ENCODE measurements at places on chromosomes 2 and 18.

- DNase-seq = no peak
Measured at GRCh38 chr2:7773362-7774360, 856.4 kb downstream of the RNF144A start.

DNA sequence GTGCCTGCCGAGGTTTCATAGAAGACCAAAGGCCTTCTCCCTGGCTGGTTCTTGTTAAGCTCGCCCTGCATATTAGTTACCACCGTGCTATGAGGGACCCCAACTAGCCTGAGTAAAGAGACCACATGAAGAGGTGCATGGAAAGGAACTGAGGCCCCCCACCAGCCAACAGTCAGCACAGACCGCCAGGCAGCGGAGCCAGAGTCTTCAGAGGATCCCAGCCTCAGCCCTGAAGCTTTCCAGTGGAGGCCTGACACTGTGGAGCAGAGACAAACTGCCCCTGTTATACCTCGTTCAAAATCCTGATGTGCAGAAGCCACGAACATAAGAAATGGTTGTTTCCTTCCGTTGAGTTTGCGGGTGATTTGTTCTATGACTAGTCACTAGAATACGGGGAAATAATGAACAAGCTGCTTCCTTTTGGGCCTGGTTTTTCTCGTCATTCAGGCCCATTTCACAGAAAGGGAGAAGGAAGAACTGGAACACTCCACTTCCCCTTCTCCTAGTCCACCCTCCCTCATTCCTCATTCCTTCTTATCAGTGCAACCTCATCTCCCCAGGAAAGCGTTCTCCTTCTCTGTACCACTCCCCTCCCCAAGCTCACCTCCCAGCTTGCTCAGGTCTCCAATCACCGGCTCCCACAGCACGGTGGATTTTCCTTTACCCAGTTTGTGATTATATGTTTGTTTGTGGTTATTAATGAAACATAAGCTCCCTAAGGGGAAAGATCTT lies 3.0 kb upstream of the GLI2 start:
- DNase-seq = no peak

- DNase-seq = no peak
Measured at GRCh38 chr2:32168513-32168912, 2.8 kb downstream of the SLC30A6 start.

GRCh38 chr2:19887510-19887909 lies 14.3 kb downstream of the TTC32 start:
- DNase-seq = no peak

GRCh38 chr2:126804347-126804746 lies 94.3 kb upstream of the TEX51 start:
- no peak for DNase-seq
